ENCODE measurements at places on chromosomes 1 and 21.

GRCh38 chr1:216457356-216457755 lies 34.1 kb upstream of the USH2A start:
- DNase-seq = no peak

- no peak for DNase-seq
Measured at GRCh38 chr21:29470397-29470796, 171.7 kb downstream of the BACH1 start.

DNA sequence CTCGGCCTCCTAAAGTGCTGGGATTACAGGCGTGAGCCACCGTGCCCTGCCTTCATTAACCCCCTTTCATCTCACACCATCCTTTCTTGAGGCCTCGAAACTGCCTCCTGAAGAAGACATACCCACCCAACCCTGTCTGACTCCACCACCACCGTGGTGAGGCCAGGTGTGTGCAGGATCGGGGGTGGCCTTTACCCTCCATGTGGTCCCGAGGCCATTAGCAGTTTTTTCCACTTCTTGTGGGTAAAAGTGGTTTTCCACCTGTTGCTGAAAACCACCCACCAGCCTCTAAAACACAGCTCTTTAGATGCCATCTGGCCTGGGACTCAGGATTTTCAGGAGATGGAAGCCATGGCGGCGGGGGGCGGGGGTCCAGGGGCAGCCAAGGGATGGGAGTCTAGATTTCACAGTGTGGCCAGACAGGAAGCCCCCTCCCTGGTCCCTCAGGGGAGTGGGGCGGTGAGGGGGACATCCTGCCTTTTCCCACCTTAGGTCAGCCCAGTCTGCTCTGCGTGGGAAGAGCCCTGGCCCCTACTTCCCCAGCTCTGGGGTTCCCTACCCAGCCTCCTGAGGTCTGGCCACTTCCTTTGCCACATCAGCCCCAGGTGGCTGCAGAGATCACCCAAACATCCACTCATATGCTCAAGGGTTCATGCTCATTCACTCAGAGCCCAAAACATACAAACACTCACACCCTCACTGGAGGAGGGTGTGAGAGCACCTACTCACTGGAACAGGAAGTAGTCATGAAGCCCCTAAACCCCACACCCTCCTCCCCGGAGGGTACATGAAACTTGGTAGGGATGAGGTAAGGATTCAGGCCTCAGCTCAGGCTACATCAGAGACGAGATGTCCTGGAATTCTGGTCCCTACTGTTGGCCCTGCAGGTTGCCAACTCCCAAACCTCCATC lies 2.3 kb downstream of the FGR start:
- DNase-seq = no peak

DNA sequence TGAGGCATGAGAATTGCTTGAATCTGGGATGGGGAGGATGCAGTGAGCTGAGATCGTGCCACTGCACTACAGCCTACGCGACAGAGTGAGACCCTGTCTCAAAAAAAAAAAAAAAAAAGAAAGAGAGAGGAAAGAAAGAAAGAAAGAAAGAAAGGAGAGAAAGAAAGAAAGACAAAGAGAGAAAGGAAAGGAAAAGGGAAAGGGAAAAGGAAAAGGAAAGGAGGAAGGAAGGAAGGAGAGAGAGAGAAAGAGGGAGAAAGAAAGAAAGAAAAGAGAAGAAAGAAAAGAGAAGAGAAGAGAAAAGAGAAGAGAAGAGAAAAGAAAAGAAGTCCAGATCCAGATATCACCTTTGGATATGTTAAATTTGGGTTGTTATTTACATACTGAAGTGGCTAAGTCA lies 106.0 kb downstream of the DPYD start:
- DNase-seq = no peak

DNA sequence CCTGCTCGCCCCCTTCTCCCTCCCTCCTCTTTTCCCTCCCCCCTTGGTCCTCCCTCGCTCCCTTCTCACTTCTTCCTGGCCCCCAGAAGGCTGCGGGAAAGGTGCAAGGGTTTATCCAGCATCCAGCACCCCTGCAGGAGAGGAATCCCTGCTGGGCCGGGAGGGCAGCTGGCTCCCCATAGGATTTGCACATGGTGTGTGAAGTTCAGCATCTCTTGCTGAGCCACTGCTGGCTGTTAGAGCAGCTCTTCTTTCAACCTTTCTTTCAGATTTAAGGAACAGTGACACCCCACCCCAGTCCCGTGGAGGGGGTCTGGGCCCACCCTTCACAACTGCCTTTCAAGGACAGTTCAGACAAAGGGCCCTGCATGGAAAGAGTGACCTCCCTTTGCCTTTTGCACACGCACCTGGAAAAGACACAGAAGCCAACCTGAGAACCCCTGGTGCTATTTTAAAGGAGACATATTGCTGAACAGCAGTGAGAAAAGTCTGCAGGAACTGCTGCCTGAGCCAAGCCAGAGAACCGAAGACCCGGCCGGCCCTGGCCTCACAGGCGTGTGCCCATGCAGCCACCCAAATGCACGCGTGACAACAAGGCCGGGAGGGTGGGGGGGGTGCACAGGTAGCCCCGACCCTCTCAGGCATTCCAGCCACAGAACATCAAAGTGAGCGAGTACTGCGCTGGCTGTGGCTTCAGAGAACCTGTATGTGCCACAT lies 66.6 kb downstream of the SLC37A1 start:
- DNase-seq = no peak

GRCh38 chr1:156248323-156248683 lies 447 bp upstream of the PAQR6 start:
- DNase-seq = no peak

DNA sequence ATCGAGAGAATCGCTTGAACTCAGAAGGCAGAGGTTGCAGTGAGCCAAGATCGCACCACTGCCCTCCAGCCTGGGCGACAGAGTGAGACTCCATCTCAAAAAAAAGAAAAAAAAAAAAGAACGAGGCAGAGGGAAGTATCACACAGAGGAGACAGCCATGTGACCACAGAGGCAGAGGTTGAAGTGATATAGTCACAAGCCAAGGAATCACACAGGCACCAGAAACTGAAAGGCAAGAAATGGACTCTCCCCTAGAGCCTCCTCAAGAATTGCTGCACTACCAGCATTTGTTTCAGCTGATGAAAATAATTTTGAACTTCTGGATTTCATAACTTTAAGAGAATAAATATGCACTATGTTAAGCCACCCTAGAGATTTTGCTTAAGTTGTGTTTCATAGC lies 459.6 kb downstream of the PTPRC start:
- no peak for DNase-seq

DNA sequence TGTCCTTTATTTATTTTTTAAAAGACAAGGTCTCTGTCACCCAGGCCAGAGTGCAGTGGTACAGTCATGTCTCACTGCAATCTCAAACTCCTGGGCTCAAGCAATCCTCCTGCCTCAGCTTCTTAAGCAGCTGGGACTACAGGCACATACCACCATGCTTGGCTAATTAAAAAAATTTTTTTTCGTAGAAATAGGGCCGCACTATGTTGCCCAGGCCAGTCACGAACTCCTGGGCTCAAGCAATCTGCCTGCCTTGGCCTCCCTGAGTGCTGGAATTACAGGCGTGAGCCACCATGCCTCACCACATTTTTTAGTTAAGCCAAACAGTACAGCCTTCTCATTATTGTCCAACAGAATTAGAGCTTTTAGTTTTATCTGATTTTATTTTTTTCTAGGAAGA lies 7.4 kb upstream of the ADAR start:
- DNase-seq = no peak

- no peak for DNase-seq
Measured at GRCh38 chr1:200873671-200874397, 1.1 kb downstream of the GPR25 start.

- no peak for DNase-seq
Measured at GRCh38 chr1:207981976-207982375, 71.1 kb upstream of the CD34 start.

DNA sequence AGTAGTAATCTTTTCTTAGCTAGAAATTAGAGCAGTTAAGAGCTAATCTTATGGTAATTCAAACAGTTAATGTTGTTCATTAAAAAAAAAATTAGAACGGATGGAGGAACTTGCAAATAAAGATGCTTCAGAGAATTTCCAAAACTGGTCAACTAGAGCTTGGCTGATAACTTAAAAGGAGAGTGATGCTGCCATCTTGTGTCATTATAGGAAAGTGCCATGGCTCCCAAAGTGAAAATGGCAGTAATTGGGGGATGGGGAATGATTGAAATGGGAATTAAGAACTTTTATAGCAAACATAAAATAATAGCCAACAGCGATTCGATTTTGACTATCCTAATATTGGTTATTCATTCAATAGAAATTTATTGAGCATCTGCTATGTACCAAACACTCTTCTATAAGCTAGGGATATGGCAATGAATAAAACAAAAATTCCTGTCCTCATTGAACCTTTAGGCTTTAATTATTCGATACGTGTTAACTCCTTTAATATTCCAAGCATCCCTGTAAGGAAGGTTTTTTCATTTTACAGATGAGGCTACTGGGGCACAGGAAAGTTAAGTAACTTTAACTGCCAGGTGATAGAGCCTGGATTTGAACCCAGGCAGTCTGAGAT lies 5.7 kb upstream of the PLPP3 start:
- no peak for DNase-seq

DNA sequence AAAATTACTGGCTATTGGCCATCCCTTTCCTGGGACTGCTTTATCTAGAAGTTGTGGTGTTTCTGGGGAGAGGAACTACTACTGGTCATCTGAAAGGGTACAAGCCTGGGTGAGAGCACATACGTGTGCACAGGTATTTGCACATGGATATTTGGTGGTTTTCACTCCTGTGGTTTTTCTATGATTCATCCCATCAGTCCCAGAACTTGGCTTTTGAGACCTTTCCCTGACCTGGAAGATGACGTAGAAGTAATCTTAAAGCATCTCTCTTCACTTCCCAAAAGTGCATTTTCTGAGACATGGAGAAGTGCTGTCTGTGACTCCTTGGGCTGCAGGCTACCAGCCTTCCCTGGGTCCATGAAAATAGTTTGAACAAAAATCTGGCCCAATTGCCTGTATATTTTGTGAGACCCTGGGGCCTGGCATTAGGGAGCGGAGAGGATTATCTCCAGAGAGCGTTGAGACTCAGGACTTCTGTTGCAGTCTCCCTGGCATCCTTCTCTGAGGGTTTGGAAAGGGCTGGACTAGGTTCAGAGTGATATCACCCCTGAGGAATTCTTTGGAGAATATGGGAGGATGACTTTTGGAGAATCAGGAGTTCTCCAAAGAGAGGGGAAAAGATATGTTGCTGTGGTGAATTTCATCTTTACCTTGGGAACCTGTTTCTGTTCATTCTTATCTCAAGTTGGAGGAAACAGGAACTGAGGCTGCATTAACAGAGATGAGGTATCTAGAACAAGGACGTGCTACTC lies 130.8 kb downstream of the NOS1AP start:
- DNase-seq = no peak

GRCh38 chr1:3246251-3246650 lies 177.2 kb downstream of the PRDM16 start:
- no peak for DNase-seq

- no peak for DNase-seq
Measured at GRCh38 chr21:45864436-45864835, 117.1 kb upstream of the COL6A1 start.

- no peak for DNase-seq
Measured at GRCh38 chr1:148263906-148264255, 111.8 kb upstream of the NBPF11 start.

DNA sequence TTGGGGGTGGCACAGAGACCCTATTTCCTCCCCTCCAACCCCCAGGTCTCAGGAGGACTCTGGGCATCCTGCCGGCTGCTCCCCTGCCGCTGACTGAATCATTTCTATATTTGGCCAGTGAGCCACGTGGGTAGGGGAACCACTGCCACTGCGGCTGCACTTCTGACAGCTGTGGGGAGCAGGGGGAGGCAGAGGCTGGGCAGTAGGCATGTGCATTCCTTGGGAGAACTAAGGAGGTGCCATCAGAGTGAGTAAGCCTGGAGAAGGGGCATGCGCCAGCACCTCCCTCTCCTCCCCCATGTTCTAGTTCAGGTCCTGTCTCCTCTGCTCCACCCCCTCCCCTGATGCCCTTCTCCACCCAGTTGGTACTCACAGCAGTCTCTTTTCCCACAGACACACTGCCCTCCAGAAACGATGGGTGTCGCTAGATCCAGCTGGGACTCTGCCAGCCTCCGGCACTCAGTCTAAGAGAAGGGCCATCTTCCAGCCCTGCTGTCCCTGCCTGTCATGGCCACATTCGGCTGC lies 12.0 kb downstream of the PPFIA4 start:
- no peak for DNase-seq
